ENCODE measurements at places on chromosomes 6 and 20. TPM values are rescaled to one million over a fixed set of nuclear protein-coding genes. Genes with fewer than 3 reads are reported as not detected.

GRCh38 chr20:48624315-48625020 lies 203.3 kb downstream of the PREX1 start:
- DNase-seq: no peak

- DNase-seq: no peak
Measured at GRCh38 chr6:88246654-88247053, 80.5 kb upstream of the CNR1 start.

DNA sequence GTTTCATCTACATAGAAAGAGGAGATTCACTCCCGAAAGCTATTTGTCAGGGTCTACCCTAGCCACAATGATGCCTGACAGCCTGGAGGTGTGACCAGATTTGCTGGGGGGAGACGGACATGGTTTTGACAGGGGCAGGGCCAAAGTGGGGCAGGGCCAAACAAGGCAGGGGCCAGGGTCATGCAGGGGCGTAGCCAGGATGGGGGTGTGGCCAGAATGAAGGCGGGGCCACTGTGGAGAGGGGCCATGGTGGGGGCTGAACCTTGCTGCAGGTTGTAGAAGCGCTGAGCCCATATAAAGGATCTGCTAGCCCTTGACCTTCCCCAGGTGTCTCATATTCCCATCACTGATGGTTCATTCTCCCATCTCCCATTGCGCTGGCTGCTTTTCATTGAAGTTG lies 184.1 kb upstream of the SULF2 start:
- no peak for DNase-seq

GRCh38 chr20:1825507-1825906 lies 69.7 kb upstream of the SIRPA start:
- no peak for DNase-seq

GRCh38 chr6:42131531-42131930 lies 10.9 kb downstream of the C6orf132 start:
- DNase-seq: no peak

DNA sequence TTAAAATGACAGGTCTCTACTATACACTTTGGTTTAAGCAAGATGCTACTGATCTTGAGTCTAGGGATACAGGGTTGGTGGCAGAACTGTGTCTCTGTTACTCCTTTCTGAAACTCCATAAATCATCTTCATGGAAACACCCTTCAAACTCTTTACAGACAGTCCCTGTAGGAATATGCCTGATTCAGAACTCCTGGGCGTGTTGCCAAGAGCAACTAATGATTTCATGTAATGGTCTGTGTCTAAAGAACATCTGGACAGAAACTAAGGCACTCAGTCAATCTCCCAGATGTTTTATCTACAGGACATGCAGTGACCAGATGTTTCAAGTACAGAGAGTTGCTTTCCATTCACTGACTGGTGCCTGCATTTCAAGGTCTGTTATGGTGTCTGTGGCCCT lies 464.4 kb upstream of the CHD6 start:
- DNase-seq: peak; percentile 53

GRCh38 chr20:5511930-5512329 lies 195.2 kb upstream of the PROKR2 start:
- DNase-seq: no peak

The LRRN4 gene
- 0.99 TPM for total RNA-seq

The ASIP gene
- total RNA-seq: 9.5 TPM
